ENCODE measurements at places on chromosomes 1 and 21.

DNA sequence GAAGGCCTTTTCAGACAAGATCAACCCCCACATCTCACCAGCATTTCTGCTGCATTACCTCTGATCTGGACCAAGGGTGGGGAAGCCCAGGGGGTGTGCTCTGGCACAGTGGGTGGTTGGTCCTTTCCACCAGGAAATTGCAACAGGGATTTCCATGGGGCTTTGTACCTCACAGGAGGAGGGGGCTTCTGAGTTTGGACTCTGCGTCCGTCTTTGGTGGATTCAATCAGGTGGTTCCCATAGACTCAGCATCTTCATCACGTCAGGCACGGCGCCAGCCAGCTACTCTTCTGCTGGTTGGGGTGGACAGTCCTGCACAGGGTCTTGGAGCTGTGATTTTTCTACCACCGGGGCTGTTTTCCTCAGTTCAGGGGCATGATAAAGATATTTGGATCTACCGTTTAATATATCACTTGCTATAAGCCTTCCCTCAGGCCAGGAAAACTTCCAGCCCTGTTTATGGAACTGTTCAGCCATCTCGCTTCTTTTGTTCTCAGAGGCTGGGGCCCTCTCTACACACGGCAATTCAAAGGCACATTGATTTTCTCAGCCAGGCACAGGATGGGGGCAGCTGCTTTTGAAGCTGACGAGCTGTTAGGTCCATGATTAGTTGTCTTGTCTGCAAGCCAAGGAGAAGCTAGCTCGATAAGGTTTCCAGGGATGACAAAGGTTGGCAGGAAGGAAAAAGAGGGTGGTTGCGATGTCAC, 467.3 kb downstream of the CAMTA1 start:
- no peak for DNase-seq

GRCh38 chr1:197928849-197929336, 11.7 kb downstream of the LHX9 start:
- DNase-seq: no peak

DNA sequence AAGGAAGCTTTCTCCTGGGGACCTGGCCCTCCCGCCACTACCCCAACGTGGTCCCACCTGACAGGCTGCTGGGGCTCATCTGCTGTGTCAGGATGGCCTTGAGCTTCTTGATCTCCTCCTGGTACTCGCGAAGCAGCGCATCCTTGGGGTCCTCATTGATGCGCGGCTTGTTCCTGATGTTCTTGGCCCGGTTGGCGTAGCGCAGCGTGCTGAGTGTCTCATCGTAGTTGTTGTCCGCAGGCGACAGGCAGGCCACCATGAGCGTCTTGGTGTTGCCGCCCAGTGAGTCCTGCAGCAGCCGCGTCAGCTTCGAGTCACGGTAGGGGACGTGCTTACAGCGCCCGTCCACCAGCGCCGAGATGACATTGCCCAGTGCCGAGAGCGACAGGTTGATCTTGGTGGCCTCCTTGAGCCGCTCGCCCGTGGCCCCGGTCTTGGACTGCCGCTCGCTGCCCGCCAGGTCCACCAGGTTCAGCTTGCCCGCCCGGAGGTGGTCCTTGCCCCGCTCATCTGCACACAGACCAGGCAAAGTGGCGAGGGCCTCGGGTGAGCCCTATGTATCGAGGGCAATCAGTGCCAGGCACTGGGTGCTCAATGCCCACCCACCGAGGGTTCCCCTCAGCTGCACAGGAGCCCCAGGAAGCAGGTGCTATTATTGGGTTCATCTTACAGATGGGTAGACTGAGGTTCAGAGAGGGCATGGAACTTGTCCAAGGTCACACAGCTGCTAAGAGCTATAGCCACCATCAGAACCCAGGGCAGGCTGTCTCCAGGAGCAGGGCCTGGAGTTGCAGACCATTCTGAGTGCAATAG, 13.2 kb downstream of the KIF17 start:
- DNase-seq: no peak

- DNase-seq: no peak
These were observed 14.3 kb upstream of the ALG14 start for GRCh38 chr1:95086949-95087533.

GRCh38 chr1:154190550-154190949, 1.4 kb downstream of the TPM3 start:
- no peak for DNase-seq

GRCh38 chr21:28196981-28197380, 795.7 kb downstream of the LTN1 start:
- no peak for DNase-seq

DNA sequence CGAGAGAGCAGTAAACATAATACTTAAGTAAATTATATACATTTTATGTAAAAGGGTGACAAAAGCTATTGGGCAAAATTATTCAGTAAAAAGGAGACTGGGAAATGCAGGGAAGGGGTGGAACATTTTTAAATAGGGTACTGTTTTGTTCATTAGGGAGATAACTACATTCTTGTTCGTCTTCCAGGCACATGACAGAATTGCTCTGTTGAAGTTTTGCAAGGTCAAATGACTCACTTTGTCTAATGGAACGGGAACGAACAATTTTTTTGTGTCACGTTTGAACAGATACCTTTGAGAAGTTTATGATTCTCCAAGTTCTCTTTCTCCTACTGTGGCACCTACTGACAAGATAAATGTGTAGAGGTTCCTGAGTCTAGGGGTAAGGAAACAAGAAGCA, 382.3 kb upstream of the ZRANB2 start:
- no peak for DNase-seq

GRCh38 chr1:32627596-32628162, 22.7 kb downstream of the ZBTB8OS start:
- no peak for DNase-seq

GRCh38 chr1:43706598-43707189, 642 bp upstream of the ST3GAL3 start:
- peak; percentile 21 for DNase-seq

DNA sequence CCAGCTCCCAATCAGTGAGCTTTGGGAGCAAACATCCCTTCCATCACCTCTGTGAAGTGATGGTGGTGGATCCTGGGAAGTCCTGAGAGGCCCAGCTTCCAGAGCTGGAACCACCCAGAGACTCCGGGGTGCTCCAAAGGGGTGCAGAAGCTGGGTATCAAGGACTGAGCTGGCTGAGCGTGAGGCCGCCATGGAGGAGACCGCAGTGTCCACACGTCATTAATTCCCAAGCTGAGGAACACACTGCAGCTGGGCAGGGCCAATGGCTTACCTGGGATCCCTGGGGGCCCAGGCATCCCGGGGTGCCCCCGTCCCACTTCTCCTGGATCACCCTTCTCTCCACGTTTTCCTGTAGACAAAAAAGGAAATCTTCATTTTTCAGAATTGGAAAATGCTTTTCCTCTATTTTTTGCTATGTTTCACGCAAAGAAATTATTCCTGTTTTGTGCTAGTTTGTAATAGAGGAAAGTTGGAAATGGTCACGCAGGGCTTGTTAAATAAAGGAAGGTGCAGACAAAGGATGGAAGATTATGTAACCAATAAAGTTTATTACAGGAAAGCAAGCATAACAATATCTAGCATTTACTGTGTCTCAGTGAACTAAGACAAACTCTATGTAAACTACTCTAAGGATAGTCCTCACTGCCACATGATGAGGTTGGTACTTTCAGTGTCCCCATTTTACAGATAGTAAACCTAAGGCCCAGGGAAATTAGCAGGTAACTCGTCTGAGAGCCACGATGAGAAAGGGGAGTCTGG, 15.4 kb downstream of the COL9A2 start:
- no peak for DNase-seq

DNA sequence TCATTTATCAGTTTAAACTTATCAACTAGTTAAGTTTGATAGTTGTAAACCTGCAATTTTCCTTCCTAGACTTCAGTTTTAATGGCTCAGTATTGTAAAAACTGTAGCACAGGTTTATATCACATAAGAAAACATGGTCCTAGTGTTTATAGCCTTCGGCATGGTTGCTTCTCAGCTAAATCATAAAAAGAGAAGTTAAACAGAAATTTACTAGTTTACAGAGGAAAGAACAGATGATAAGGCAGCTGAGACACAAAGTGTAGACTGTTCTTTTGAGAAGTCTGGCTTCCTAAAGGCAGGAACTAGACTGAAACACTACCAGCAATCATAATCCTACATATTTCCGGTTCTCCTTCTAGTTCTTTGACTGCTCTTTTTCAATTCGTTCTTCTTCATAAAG, 39.8 kb downstream of the WNT2B start:
- DNase-seq: no peak

DNA sequence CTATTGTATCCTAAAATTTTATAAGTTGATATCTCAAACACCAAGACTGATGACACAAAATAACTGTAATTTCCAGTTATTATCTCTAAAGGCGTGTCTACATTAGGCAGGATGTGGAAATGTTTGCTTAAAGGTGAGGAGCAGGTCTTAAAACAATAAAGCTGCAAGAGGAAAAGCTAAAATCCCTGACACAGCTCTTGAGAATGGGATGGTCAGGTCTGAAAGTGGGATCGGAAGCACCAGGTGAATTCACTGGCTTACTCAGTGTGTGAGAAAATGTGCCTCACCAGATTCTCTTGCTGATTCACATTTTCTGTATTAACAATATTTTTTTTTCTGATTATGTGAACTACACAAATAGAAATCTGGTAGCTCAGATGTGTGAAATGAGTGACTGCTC, 421.9 kb upstream of the ADAMTS5 start:
- no peak for DNase-seq
